ENCODE measurements at places on chromosomes 2 and 18.

- DNase-seq = no peak
Observed at GRCh38 chr2:105175231-105175630, 66.3 kb upstream of the GPR45 start.

- no peak for DNase-seq
Observed at GRCh38 chr2:200203381-200203827, 103.1 kb upstream of the SPATS2L start.

DNA sequence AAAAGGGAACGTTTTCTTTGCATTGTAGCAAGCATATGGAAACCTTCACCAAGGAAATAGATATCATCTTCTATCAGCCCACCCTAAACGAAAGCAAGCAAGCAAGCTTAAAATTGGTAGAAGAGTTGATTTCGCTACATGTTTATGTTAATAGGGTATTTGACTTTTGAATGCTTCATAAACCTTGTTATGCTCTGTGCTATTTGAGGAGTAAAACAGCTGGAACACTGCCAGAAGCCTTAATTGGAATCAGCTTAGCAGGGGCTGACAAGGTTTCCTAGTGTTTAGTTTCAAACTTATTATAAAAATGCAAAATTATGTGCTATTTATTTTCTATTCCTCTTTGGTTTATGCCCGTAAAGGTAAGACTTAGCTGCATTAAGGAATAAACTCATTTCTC lies 70.6 kb upstream of the LINC00305 start:
- peak; percentile 83 for DNase-seq

DNA sequence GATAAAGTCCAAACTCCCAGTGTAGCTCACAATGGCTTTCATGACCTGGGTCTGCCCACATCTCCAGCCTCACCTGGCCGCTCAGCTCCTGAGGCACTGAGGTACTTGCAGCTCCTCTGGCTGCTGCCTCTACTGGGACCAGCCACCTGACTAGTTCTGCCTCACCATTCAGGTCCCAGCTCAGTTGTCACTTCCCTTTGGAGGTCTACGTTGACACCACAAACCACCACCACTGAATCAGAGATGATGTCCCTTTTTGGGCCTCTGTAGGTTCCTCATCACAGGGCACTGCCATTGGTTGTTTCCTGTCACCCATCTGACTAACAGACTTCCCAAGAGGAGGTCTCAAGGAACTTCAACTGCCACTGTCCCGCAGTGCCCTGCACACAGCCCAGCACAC lies 21.2 kb downstream of the SPP2 start:
- DNase-seq = no peak

DNA sequence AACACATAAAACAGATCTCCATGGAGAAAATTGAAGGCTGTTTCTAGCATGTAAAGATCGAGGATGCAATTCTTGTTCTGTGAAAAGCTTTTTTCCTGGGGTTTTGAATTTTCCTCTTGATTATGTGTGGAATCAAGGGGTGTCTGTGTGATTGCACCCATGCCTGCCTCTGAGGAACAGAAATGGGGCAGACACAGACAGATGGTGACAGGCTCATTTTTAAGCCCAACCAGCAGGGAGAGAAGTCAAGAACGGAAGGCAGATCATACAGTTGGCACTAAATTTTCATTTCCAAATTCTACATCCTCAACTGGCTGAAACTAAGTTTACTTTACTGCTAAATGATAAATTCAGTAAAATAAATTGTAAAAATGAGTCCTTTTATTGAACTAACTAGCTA lies 1037.7 kb upstream of the KLHL29 start:
- no peak for DNase-seq
